ENCODE measurements at places on chromosomes 7 and 10.

GRCh38 chr10:29611781-29612381, 22.9 kb downstream of the SVIL start:
- no peak for DNase-seq

DNA sequence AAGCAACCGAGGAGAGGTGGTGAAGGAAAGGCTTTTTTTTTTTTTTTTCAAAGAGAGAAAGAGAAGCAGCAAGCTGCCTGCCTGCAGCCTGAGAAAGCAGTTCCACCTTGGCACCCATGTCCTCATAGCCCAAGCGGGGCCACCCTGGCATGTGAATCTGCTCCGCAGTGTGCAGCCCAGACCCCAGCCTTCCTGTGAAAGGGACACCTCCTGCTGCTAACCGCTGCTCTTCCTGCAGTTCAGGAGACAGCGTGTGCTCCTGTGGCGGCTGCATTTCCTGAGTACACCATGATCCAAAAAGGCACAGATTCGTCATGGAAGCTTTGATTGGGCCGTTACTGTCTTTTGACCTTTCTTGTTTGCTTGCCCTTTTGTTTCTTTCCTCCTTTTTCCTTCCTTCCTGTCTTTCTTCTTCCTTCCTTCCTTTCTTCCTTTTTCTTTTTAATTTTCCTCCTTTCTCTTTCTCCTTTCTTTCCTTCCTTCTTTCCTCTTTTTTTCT, 38.1 kb downstream of the IKZF1 start:
- DNase-seq: no peak

GRCh38 chr10:87656431-87657072, 3.1 kb upstream of the PAPSS2 start:
- DNase-seq: no peak

GRCh38 chr7:131786204-131786603, 229.8 kb upstream of the PODXL start:
- no peak for DNase-seq

GRCh38 chr7:95246831-95247370, 77.4 kb downstream of the PON1 start:
- no peak for DNase-seq

DNA sequence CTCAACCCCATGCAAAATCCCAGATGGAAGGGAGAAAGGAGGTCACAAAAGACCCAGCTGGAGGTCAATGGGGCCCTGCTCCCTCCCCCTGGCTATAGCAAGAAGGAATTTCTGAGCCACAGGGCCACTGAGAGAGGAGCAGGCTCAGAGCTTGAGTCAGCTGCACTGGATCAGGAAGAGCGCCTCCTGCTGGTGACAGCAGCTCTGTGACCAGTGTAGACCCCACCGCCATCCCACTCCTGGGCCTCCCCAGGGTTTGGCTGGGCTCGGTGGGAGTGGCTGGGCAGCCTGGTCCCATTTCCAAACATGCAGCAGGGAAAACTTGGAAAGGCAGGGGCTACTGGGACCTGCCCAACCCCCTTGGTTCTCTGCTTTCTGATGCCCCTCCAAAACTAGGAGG, 31.5 kb upstream of the PRLHR start:
- DNase-seq: no peak

DNA sequence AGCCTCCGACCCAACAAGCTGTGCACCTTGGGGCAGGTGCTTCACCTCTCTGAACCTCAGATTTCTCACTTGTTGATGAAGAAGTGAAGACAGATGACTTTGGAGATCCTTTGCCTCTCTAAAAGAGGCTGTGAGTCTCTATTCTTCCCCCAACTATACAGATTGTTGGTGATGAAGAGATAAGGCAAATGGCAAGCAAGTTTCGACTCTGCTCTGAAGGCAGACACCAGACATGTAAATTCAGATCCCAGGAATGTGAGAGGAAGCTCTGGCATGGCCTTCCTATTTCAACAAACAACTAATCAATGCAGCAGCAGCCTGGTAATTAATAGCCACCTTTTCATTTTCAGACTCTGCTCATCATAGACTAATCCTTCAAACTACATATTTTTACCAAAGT, 74.2 kb upstream of the EGR2 start:
- no peak for DNase-seq

GRCh38 chr7:94323844-94324243, 70.9 kb upstream of the COL1A2 start:
- DNase-seq: no peak

DNA sequence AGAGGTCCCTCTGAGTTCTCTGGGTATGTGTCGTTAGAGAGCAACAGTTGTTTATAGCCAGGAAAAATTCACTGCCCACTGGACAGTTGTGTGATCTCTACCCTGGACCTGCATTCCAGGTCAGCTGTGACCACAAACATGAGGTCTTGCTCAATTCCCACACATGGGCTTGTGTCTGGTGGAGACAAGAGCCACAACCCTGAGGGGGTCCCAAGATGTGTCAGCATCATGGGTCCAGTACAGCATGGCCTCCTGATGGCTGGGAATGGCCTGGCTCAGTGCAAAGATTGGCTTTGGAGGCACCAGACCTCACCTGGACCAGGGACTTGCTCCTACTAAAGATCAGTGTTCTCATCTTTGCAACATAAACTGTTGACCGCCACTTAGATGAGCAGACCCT, 751.6 kb downstream of the GRID1 start:
- DNase-seq: no peak

GRCh38 chr10:125708971-125709503, 10.5 kb upstream of the EDRF1 start:
- no peak for DNase-seq
